ENCODE measurements at places on chromosomes 11 and 22.

DNA sequence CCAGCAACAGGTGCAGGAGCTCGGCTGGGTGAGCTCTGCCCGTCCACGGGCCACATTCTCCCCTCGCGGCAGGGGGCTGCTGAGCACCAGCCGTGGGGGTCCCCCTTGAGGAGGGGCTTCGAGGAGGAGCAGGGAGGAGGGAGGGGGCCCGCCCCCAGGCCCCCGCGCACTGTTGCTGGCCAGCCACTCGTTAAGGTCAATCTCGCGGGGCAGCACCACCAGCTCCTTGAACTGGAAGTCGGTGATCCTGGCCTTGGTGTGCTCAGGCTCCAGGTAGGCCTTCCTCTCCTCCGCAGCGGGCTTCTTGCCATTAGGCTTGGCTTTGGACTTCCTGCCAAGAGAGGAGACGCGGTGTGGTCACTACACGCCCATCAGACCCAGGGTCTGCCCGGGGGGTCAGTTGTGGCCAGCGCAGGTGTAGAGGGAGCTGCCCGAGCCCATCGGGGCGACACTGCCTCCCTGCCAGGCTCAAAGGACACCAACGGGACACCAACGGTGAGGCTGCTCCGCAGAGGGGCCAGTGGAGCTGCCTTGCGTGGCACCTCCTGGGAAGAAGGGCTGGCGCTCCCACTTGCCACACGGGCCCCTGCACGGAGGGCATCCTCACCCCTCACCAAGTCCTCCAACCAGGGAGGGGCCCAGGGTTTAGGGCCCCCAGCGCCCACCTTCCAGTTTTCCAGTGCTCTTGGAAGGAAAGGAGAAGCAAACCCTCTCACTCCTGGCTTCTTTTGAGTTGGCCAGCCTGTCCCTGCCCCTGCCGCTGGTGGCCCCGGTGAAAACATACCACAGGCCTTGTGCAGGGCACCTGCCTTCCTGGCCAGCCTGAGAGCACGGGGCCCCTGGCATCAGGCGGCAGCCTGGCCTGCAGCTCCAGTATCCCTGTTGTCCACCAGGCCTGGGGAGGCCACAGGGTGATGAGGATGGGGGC is 5.8 kb downstream of the MOB2 start:
- DNase-seq = no peak

GRCh38 chr11:1832211-1832919 is 2.4 kb upstream of the SYT8 start:
- no peak for DNase-seq

DNA sequence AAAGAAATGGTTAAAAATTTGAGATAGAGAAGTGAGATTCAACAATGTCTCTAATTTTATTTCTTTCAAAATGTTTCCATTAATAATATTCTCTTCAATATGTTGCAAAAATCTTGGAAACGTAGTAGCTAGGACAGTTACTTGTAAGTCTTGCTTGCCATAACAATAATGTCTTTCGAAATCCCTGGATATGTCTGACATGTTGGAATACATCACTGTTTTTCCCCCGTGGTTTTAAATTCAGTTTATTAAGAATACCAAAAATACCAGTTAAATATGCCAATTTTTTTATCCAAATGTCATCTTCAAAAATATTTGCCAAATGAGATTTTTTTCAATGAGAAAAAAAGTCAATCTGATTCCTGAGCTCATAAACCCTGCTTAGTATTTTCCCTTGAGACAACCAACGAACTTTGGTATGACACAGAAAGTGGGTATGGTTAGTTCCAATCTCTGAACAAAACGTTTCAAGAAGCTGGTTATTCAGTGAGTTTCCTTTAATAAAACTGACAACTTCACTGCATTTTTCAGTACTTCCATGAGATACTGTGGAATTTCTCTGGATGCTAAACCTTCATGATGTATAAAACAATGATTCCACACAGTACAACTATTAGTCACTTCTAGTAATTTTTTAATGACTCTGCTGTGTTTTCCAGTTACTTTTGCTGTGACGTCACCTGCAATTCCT is 36.7 kb upstream of the AMPD3 start:
- DNase-seq = no peak

- DNase-seq = no peak
Measured at GRCh38 chr22:26672060-26672471, 14.7 kb downstream of the MIAT start.

GRCh38 chr11:69443968-69444364 is 37.5 kb upstream of the LINC01488 start:
- DNase-seq = peak; percentile 19

DNA sequence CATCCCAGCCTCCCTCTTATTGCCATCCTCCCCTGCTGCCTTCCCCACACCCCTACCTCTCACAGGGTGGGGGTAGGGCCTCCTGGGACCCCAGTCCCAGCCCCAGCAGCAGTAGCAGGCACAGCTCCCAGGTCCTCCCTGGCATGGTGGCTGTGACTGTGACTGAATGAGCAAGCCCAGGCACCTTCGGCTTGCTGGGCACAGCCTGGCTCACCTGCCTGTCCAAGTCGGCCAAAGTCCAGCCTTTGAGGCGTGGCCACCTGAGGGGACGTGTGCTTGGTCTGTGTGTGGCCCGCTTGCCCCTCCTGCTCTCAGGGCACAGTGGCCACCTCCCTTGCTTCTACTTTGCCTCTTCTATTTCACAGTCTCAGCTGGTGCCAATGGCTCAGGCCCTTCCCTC is at the start of gene TREH:
Gene TREH (minus strand): TSS at position 168 of the 400 bp plus-strand sequence. CDS start 23 bp downstream, at position 145.
- no peak for DNase-seq

DNA sequence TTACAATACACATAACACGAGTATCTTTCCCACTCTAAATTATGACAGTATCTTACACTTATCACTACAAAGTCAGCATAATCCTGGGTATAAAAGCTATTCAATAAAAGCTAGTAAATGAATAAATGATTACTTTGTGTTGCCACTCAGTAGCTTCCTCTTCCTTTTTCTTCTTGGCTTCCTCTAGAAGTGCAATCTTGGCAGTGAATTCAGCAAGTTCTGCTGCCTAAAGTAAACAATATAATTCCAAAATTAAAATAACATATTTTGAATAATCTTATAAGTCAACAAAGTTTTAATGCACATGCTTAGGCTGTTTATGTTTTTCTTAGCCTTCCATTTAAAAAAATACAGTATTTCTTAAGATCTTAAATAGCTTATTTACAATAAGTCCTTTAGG is 60.4 kb downstream of the RDX start:
- no peak for DNase-seq

- DNase-seq = no peak
Measured at GRCh38 chr11:18452927-18453326, 2.7 kb upstream of the LDHAL6A start.
